ENCODE measurements at places on chromosomes 4 and X.
A peak's percentile ranks its signal among the peaks of the same experiment; 100 is the strongest.

- no peak for DNase-seq
These were observed 510 bp downstream of the HMGB3 start for GRCh38 chrX:150983521-150984168.

DNA sequence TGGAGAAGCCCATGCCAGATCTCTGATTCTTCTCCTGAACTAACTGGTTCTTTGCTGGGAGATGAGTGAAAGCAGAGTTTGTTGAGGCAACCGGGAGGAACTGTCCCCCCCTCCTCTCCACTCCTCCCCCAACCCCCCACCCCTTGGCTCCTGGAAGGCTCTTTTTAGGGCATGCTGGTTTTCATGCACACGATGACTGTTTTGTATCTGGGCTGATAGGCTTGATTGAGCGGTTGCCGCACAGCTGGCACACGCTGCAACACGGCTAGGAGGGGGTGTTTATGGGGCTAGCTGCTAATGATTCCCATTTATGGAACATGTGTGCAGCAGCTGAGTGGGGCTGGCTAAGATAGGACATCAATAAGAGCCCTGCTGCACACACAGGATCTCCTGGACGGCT lies 137.2 kb downstream of the SMIM20 start:
- DNase-seq, result no peak

- no peak for DNase-seq
These were observed 126.2 kb downstream of the MAPK10 start for GRCh38 chr4:86233681-86234080.

DNA sequence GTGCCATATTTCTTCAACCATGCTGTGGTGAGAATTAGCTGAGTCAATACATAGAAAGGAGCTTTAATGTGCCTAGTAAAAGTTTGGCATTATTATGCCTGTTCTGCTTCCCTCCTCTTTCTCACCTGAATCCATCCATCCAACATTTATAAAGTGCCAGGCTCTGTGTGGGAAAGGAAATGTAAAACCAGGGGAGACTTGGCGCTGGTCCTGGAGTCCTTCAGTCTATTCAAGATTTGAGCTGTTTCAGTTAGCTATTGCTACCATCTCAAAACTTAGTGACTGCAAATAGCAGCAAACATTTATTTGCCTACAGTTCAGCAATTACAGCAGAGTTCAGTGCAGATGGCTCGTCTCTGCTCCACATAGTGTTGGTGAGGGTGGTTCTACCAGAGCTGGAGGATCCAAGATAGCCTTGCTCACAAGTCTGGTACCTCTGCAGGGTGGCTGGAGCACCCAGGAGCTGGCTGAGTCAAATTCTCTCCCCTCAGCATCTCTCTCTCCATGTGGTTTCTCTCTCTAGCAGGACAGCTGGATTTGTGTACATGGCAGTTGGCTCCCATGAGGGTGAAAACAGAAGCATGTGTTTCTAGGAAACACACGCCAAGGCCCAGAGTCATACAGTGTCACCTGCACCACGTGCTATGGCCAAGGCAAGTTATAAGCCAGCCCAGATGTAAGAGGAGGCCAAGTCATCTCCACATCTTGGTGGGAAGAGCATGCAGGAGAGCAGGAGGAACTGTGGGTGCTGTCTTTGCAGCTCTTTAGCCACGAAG lies 77.3 kb downstream of the FHDC1 start:
- DNase-seq, result peak; percentile 35

- DNase-seq, result no peak
These were observed 2361.2 kb downstream of the ARAP2 start for GRCh38 chr4:33883111-33883510.

DNA sequence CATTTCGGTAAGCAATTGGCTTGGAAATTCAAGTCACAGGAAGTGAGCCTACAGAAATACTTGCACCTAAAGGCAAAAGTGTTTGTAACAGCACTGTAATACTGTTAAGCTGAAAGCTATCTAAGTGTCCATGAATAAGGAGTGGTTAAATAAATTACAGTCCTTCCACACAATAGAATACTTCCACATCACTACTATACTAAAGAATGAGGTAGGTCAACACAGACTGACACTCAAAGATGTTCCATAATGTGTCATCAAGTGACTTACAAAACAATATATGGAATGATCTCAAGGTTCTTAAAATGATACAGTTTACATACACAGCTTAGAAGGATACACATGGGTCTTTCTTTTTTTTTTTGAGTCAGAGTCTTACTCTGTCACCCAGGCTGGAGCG lies 27.0 kb downstream of the SLC10A6 start:
- DNase-seq, result no peak

DNA sequence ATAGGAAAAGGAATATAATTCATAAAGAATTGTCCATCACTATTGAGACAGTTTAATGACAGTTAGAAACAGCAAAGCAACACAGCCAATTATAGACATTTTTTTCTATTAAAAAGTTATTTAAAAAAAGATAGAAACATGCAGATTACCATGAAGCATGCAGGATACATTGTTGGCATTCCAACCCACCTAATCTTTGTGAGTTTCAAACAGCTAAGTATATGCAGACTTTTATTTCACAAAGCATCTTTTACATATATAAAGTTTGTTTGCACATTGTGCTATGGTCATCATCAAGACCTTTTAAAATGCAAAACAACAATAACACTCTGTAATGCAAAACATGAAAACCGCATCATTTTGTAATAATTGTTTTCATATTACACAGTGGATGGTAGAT lies 125.9 kb upstream of the ETNPPL start:
- no peak for DNase-seq

DNA sequence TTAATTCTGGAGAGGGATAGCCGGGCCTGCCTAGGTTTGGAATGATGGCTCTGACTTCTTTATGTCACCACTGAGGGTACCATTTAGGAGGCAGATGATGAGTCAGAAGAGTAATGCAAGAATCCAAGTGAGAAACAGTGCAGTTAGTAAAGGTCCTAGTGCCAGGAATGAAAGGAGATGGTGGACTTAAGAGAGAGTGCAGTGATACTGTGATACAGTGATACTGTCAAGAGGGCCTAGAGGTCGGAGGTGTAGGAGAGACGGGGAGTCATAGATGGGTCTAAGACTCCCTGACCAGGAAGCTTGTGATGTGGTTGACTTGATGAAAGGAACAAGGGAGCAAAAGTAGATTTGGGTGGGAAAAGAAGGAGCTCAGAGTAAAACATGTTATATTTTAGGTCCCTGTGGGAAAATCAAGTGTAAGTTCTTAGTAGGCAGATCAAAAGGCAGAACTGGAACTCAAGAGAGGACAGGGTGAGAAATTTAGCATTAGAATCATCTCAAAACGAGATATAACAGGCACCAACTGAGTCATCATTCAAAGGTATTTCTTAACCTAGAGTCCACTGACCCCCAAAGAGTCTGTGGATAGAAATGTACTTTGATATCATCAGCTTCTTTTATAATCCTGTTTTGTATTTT lies 85.0 kb downstream of the NFKB1 start:
- DNase-seq, result no peak

DNA sequence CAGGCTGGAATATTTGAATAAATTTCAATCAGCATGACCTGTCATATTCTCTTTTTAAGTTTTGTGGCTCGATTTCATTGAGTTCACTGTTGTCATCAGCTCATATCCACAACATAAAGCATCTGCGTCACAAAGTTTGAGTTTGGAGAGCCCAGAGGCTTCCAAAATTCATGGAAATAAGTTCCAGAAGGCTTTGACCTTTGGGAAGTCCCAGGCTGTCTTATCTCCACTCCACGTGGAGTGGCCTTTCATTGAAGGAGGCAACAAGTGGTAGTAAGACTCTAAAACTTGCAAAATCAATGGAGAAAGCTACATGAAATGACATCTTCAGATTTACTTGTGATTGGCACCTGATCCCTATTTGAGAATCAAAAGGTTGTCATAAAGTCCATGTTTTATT lies 54.1 kb upstream of the UNC5C start:
- no peak for DNase-seq

DNA sequence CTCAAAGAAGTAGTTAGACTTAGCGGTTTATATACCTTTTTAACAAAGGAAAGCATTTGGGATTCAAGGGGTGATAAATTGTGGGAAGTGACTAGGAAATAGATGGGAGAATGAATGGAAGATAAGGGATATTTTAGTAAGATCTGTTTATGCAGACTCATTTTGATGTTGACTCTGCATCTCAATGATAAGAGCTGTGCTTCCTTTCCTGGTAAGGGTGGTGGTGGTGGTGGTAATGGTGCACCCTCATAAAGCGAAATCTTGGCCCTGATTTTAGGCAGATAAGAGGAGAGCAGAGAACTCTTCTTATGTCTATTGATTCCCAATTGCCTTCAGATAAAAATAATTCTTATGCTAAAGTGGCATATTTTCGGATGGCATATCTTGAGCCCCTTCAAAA lies 197.1 kb downstream of the SPRY1 start:
- no peak for DNase-seq

DNA sequence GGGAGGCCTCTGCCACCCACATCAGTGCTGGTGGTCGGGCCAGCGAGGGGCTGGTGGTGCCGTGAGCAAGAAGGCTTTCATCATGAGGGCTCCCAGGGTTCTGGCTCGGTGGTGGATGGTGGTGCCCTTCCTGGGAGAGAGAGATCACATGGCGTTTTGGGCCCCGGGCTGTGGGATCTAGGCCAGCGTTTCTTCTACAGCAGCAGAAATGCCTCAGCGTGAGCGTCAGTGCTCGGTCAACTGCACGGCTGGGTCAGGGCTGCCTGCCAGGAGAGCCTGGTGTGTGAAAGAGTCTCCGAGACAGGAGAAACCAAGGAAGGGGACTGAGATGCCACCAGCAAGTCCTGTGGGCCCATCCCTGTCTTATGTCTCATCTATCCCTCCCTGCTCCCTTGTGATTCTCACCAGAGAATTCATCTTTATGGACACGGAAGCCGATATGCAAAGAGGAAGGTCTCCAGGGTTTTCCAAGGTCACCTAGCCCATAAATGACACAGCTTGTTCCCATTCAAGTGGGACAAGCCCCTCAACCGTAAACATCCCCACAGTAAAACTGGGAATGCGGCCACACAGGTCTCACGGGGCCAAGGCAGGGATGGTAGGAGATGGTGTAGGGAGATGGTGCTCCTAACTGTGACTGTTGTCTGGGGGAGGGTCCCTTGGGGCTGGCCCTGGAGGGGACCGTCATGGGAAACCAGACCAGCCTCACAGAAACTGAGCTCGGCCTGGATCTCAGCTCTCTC lies 99.2 kb downstream of the SORCS2 start:
- no peak for DNase-seq

DNA sequence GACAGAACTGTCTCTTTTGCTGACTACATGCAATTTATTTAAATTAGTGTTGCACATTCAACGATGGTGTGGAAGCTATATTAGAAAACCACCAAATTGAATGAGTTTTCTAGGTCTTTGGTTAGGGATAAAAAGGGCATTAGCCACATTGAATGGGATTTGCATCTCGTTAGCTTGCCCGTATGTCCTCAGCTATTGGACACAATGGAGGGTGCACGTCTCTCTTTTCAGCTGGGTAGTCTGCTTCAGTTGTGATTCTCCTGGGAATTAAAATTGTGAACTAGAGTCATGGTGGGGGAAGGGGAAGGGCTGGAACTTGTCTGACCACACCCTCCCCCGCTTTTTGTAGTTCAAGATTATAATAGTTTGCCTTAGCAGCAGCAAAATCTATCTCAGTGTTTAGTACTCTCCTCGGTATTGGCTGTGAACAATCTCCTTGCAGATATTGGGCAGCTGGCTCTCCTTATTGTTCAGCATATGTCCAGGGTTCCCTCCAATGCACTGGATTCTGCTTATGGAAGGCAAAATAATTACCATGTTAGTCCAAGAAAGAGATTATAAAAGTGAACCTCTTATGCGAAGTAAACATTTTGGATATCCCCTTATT lies 23.3 kb downstream of the TRIM2 start:
- no peak for DNase-seq

- DNase-seq, result no peak
These were observed 938.9 kb upstream of the GRIA3 start for GRCh38 chrX:122245175-122245574.

GRCh38 chr4:2515830-2516550 lies 20.5 kb upstream of the FAM193A start:
- DNase-seq, result no peak

- no peak for DNase-seq
These were observed 685.8 kb downstream of the GABRG1 start for GRCh38 chr4:45438047-45438446.

- DNase-seq, result no peak
These were observed 476.0 kb upstream of the FTHL17 start for GRCh38 chrX:31547816-31548215.

DNA sequence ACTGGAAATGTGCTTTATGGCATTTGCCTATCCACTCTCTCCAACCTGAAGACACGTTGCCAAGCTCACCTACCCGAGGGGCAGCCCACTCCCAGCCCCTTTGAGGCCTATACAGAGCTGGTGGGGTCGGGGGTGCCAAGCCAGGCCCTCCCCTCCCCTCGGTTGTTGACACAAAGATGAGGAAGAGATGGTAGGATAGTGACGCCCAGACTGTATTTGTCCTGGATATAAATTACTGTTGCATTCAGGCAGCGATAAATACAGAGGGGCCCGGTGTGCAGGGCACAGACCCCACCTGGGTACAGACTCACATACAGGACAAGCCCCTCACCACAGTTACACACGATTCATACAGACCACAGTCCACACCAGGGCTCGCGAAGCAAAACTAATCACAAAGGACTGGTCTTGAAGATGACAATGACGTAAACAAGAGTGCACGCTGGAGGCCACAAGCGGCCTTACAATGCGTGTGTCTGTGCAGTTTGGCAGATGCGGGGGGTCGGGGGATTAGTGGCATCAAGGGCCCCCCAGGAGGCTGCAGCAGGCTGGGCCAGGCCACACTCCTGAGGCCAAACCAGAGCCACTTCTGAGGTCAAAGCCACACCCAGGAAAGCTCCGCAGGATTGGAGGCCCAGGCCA lies 14.6 kb downstream of the DGKQ start:
- DNase-seq, result no peak

DNA sequence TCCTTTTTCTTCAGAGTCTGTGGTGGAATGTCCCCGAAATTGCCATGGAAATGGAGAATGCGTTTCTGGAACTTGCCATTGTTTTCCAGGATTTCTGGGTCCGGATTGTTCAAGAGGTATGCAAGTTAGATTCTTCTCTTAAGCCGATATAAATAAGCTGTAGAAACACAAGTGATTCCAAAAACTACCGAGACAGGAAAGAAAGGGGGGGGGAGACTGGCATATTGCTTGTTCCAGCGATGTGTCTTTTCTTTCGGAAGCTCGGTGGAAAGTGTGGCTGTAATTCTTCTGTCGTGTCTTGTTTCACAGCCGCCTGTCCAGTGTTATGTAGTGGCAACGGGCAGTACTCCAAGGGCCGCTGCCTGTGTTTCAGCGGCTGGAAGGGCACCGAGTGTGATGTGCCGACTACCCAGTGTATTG lies 236.9 kb downstream of the DCTD start:
- DNase-seq, result no peak

DNA sequence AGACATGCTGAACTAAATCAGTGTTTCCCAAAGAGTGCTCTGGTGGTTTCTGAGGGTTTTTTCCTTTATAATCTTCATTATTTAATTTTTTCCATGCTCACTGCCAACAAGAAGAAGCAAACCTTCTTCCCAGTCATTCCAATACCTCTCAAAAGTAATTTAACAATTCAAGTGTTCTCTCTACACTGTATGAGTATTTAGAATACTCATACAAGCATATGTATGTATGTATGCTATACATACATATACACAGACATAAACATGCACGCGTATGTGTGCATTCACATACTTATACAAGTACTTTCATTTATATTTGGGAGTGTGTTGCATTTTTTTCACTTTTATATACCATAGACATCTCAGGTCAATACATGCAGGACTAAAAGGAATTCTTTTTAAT lies 54.3 kb upstream of the TXK start:
- no peak for DNase-seq

- DNase-seq, result no peak
These were observed 240.3 kb downstream of the ANK2 start for GRCh38 chr4:113289766-113290165.

GRCh38 chr4:62881901-62882300 lies 1527.3 kb downstream of the TECRL start:
- DNase-seq, result no peak

Data from NCI-H345 (cell line).